ENCODE measurements at places on chromosomes 1 and 21.
A peak's percentile ranks its signal among the peaks of the same experiment; 100 is the strongest.

- no peaks in the 10 kb centered on the region for H3K27me3 ChIP-seq
- no peaks in the 10 kb centered on the region for H3K36me3 ChIP-seq
- DNase-seq, result no peak
- H3K4me3 ChIP-seq, result no peak overlapping the region
- H3K27ac ChIP-seq, result no peak overlapping the region
Observed at GRCh38 chr1:78060857-78061563, 15.2 kb downstream of the GIPC2 start.

GRCh38 chr1:177069490-177069889 is 95.0 kb downstream of the ASTN1 start:
- no peaks in the 10 kb centered on the region for H3K36me3 ChIP-seq
- no peak overlapping the region for H3K4me3 ChIP-seq
- DNase-seq, result no peak
- no peak overlapping the region for H3K27ac ChIP-seq

DNA sequence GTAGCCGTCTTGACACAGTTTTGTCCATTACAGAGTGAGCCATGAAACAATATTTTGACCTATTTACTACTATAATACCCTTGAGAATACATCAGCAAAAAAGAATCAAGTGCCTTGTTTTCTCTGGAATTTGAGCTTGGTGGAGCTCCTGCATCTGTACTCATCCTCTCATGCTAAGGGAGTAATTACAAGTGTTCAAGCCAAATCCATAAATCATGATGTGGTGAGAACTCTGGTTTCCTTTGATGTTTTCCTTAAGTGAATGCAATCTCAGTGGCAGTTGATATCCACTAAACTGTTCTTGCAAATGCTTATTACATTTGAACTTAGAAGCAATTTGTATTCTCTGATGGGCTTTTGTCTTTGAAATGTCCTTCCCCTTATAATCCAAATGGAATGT is 824.6 kb upstream of the TMPRSS15 start:
- no peaks in the 10 kb centered on the region for H3K4me1 ChIP-seq

DNA sequence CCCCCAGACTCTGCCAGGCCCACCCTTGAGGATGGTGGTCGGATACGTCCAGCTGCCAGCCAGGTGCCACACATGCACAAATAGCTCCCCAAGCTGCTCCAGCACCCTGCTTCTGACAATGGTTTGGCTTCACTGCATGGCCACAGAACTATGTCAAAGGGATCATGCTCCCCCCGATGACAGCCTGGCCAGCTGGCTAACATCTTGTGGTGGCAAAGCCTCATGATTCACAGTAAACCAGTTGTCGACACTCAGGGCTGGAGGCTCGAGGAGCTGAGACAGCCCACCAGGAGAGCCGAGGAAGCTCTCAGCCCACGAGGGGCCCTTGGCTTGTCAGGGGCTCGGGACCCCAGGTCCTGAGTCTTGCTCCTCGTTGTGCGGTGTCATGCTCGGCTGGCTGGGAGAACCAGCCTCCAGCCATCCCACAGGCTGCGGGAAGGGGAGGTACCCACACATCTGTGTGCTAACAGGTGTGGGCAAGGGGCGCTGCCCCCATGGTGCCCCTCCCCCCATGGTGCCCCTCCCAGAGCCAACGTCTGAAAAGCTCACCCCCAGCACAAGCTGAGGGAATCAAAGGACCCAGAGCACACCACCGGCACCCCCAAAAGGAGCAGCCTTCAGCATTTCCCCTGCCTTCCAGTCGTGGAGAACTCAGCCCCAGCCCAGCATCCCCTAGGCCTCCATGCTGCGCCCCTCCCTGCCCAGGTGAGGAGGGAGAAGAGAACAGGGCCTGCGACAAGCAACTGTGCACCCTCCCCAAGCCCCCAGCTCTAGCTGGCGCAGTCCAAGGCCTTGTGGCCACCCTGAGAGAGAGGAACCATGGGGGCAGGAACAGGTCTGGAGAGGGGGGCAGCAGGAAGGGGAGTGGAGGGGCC is 41.2 kb downstream of the KIF21B start:
- no peaks in the 10 kb centered on the region for H3K4me1 ChIP-seq
- DNase-seq, result no peak
- H3K4me3 ChIP-seq, result no peak overlapping the region
- no peaks in the 10 kb centered on the region for H3K36me3 ChIP-seq

GRCh38 chr1:67749263-67749843 is 64.4 kb downstream of the GADD45A start:
- DNase-seq, result no peak
- peaks cover 56% of the 10 kb centered on the region for H3K4me1 ChIP-seq
- no peaks in the 10 kb centered on the region for H3K27me3 ChIP-seq
- H3K4me3 ChIP-seq, result no peak overlapping the region
- peak overlapping the region; percentile 88 for H3K27ac ChIP-seq

DNA sequence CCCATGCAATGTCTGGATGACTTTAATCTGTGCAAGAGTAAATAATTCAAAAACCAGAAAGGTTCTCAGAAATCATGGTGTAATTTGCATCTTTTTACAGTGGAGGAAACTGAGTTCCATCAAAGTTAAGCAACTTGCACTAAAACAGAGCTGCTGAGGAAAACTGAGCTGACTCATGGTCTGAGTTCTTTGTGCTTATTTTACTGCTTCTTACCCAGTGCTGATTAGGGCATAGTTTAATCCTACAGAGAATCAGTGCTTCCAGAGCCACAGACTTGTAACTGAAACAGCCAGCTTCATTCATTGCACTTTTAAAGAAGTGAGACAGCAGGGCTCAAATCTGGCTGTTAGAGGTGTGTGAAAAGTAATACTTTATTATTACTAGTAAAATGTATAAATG is 10.9 kb upstream of the RWDD3 start:
- peak; percentile 35 for DNase-seq
- H3K36me3 ChIP-seq, result no peaks in the 10 kb centered on the region
- no peak overlapping the region for H3K27ac ChIP-seq
- H3K4me3 ChIP-seq, result no peak overlapping the region
- no peaks in the 10 kb centered on the region for H3K27me3 ChIP-seq
- no peaks in the 10 kb centered on the region for H3K4me1 ChIP-seq

DNA sequence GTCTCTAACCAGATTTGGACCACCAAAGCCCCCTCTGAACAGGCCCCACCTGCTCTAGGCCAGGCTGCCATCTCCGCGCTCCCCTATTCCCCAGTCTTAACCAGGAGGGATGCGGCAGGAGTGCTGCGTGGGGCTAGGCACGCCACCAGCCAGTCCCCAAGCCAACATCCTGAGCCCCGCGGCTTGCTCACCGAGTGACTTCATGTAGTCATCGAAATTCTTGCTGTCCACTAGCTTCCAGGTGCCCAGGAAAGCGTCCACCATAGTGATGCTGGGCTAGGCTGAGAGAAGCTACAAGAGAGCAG is 173 bp downstream of the FABP3 start:
- H3K36me3 ChIP-seq, result no peaks in the 10 kb centered on the region
- H3K4me3 ChIP-seq, result peak overlapping the region; percentile 43
- peaks cover 11% of the 10 kb centered on the region for H3K4me1 ChIP-seq
- no peak for DNase-seq
- H3K27me3 ChIP-seq, result no peaks in the 10 kb centered on the region

DNA sequence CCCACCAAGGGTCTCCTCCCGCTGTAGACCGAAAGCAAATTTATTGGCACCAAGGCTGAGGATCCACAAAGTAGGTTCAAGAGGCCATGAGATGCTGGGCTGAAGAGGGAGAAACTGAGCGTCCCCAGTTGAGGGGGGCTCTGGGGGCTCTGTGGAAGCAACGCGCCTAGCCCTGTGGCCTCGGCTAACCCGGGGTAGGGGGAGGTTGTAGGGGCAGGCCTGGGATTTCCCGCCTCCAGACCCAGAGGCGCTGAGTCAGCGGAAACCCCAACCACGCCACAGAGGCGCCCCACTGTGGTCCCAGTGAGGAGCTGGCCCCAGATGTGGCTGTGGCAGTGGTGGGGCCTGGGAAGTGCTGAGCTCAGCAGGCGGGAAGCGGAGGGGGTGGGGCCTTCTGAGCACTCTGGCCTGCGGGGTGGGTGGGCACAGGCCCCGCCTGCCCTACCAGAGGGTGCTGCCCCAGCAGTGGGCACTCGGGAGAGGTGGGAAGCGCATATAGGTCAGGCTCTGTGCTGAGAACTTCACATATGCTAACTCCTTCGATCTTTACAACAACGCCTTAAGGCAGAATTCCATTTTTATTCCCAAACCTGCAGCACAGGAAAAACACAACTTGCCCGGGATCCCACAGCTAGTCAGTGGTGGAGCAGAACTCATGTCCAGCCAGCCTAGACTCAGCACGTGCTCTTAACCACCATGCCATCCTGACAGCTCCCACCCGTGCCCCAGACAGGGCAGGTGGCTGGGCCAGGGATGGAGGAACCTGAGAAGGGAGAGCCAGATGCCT is 1.5 kb upstream of the COL16A1 start:
- DNase-seq, result peak; percentile 88
- H3K4me3 ChIP-seq, result no peak overlapping the region
- peaks cover 59% of the 10 kb centered on the region for H3K4me1 ChIP-seq
- no peaks in the 10 kb centered on the region for H3K36me3 ChIP-seq
